ENCODE measurements at places on chromosomes 13 and 19.

GRCh38 chr13:28306325-28306724, 168.0 kb downstream of the PAN3 start:
- no peak for DNase-seq

DNA sequence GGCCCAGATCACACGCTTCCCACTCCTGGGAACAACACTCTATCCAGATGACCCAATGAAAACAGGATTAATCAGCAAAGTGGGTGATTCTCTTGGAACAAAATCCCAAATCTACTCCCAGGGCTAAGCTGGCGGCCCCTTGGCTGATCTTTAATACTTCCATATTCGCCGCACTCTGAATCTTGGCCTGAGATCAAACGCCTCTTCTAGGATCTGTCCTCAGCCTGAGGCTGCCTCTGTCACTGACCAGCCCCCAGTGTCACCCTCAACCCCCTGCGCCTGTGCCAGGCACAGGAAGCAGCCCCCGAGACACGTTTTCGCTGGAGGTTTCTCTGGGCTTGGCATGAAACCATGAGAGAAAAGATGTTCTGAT, 2.4 kb upstream of the CTXN1 start:
- no peak for DNase-seq

DNA sequence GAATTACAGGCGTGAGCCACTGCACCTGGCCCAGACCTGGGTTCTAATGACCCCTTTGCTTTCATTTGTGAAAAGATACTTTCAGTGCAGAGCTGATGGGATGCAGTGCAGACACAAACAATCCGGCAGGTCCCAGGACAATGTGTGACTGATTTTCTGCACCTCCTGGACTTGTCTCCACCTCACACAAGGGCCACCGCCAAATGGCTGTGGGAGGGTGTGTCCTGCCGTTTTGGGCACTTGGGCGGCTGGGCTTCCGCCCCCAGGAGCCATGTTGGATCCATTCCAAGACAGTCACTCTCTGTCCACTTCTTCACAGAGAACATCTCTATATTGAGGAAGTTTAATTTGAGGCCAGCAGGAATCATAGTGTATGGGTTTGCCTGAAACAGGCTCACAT, 112.3 kb upstream of the ZNF507 start:
- DNase-seq: no peak

DNA sequence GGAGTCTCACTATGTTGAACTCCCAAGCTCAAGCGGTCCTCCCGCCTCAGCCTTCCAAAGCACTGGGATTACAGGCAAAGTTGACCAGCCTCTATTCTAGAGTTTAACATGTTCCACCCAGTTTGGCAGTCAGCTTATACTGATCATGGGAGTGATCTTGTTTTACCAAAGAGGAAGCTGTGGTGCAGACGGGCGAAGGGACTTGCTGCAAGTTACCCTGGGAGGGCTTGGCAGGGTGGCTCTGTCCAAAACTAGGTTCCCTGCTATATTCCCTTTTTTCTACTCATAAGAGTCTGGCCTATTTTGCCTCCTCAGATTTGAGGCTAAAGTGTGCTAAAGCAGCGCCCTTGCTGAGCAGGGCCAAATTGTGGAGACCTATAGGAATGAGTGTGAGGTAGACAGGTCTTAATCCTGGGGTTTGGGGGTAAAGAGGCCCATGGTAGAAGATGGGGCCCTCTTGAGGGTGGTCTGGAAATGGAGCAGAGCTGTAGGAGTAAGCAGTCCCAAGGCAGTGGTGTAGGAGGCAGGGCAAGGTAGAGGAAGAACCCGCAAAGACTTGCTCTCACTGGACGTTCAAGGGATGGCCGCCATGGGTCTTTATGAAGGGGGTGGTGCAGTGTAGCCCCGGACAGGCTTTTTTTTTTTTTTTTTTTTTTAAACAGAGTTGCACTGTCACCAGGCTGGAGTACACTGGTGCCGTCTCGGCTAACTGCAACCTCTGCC, 3.3 kb downstream of the RPS19 start:
- DNase-seq: no peak

DNA sequence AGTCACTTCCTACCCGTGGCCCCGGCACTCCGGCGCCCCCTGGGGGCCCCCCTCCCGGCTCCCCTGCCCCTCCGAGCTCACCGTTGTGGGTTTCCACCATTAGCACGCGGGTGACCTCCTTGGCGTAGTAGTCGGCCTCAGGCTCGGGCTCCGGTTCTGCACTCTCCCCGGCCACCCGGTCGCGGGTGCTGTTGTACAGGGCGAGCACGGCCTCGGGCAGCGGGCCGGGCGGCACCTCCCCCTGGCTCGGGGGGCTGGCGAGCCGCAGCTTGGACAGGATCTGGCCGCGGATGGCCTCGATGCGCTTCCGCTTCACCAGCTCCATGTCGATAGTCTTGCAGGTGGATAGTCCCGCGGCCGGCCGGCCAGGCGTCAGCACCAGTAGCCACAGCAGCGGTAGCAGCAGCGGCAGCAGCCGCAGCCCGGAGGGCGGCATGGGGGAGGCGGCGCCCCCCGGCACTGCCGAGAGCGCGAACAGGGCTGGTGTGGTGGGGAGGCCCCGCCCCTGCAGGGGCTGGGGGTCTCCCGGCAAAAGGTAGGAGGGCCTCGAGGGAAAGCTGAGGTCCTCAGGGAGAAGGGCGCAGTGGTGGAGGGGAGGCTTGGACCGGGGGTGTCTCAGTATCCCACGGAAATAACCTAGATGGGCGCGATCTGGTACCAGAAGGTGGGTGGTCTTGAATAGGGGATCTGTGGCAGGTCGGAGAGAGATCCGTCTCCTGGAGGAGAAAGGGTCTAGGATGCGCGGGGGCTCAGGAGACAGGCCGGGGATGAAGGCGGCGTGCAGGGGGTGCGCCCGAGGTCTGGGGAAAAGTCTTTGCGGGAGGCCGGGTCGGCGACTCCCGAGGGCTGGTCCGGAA, 885 bp downstream of the TGFB1 start:
- peak; percentile 63 for DNase-seq

GRCh38 chr13:88162076-88162702, 491.0 kb downstream of the SLITRK5 start:
- no peak for DNase-seq

GRCh38 chr13:107284173-107284572, 716.2 kb upstream of the ARGLU1 start:
- no peak for DNase-seq

- DNase-seq: peak; percentile 61
Measured at GRCh38 chr19:49387936-49388372, at the start of gene KASH5. TSS of gene KASH5 (plus strand) at chr19:49388249. CDS start at chr19:49390884, 2,635 bp downstream.

- DNase-seq: no peak
Measured at GRCh38 chr19:58547323-58548312, 3.8 kb downstream of the TRIM28 start.

GRCh38 chr13:110565296-110565695, 3.8 kb upstream of the RAB20 start:
- no peak for DNase-seq

GRCh38 chr19:18848878-18849661, 17.3 kb downstream of the UPF1 start:
- DNase-seq: no peak

GRCh38 chr19:39351537-39352064, 9.4 kb downstream of the SAMD4B start:
- DNase-seq: no peak

- DNase-seq: no peak
Measured at GRCh38 chr13:26060357-26060756, 8.5 kb upstream of the SHISA2 start.

- no peak for DNase-seq
Measured at GRCh38 chr13:99008577-99008976, 30.7 kb upstream of the DOCK9 start.

DNA sequence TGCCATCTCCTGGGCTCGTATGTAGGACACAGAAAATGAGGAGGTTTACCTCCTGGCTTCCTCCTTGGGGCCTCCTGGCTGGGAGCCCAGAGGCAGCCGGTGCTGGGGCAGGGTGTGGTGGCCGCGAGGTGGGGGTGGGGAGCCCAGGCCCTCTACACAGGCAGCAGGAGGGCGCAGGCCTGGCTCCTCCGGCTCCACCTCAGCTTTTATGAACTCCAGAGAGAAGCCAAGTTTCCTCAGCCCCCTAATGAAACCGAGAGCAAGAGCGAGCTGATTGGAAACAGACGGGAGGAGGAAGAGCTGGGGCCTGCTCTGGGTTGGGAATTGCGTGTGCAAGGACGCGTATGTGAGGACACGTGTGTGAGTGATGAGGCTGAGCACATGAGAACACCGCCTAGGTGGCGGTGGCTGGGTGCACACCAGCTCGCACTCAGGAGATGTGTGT, 23.1 kb downstream of the LYL1 start:
- no peak for DNase-seq

- DNase-seq: no peak
Measured at GRCh38 chr13:110576070-110576394, 14.5 kb upstream of the RAB20 start.

GRCh38 chr13:97192166-97192565, 30.0 kb upstream of the MBNL2 start:
- DNase-seq: no peak

DNA sequence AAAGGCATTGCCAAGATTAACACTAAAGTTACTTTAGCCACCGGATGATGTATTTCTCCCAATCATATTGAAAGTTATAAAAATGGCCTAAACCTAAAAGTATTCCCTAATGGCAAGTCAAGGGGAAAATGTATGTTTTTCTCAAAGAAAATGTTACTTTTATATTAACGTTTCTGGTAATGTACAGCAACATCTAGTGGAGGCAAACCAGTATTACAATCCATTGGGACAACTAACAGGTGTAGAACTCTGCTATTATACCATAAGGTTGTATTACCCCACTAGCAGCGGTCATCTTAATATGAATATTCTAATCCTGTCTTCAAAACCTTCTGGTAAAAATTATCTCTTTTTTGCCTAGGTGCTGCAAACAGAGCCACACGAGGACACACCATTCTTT, 69.2 kb downstream of the ZNF100 start:
- no peak for DNase-seq
